ENCODE measurements at places on chromosomes 11 and 22.

DNA sequence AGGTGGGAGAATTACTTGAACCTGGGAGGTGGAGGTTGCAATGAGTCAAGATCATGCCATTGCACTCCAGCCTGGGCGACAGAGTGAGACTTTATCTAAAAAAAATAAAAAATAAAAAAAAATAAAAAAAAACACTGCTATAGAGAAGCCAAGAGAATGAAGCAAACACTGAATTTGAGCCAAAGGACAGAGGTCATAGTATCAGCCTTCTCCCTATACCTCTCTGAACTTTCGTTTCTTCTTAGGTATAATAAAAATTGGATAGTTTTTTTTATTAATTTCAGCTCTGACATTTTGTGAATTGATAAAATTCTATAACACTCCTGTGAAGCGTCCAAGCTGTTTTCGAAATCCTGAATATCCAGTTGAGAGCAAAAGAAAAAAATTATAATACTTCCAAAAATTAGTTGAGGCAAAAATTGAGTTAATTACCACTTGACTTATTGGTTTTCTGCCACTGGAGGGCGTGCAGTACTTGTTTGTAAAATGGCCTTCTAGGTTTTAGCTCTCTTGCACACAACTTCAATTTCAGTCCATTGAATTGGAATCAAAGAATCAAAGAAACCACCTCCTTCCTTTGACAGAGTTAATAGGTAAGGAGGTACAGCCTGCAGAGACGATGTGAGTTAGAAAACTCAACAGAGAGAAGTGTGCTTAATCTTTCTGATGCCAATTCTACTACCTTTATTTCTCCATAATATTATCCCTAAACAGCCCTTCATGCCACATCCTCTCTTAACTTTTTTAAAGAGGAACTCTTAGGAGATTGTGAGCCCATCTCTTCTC, 143.2 kb downstream of the BBOX1 start:
- DNase-seq: peak; percentile 78

GRCh38 chr22:32380991-32381390, 23.3 kb downstream of the RFPL3 start:
- DNase-seq: no peak

- no peak for DNase-seq
Observed at GRCh38 chr22:26404851-26405421, 24.1 kb upstream of the ASPHD2 start.

- DNase-seq: no peak
Observed at GRCh38 chr11:6650980-6651379, 4.6 kb downstream of the DCHS1 start.

DNA sequence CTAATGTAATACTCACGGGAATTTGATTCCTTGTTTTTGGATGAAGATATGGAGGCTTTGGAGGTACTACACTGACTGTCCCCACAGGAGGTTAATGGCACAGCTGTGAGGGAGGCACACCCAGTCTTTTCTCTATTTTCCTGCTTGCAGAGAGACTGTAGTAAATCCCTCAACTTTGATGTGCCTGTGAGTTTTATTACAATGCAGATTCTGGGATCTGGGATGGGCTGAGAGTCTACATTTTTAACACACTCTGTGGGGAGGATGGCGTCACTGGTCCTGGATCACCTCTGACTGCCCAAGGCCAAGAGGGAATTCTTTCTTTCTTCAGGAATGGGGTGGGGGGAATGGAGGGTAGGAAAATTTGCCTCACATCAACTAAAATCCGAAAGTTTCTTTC, 80.2 kb upstream of the NTM start:
- DNase-seq: peak; percentile 27

DNA sequence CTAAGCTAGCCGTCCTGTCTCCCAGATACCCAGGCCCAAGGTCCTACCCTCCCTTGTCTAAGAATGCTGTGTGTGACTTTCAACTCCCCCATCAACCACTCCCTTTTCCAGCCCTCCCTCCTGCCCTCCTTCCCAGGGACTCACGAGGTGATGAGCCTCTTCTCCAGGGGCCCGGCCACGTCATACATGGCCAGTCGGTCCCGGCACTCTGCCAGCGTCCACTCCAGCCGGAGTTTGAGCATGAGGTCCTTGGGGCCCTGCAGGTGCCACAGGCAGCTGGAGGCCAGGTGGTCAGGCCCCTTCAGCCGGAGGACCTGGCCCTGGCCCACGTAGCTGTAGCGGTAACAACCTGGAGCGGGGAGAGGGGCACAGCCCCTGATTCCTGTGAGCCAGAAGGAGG, 20.1 kb downstream of the TMPRSS6 start:
- DNase-seq: no peak

GRCh38 chr22:44893731-44894080, 116.1 kb downstream of the PHF21B start:
- DNase-seq: no peak

DNA sequence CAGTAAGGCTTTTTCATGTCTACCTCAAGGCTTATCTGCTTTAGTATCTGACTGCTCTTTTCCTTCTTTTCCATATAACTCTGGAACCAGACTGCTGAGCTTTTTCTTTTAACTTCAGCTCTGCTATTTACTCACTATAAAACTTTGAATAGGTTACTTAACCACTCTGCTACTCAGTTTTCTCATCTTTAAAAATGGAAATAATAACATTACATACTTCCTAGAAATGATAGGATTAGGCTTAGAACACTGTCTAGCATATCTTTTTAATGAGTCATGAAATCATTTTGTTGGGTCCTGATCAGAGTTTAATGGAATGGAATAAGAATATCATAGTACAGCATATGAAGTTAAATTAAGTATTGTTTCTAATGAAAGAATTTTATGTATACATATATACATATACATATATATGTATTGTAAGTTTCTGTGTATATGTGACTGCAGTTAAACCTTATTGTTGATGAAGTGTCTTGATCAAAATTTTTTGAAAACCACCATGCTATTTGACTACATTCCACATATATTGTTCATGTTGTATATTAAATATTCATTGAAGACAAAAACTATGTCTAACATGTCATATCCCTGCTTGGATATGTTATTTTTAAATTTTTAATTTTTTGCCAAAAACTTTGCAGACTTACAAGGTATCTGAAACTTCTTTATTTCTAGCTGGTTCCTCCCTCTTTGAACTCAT, 120.2 kb downstream of the METTL15 start:
- no peak for DNase-seq

GRCh38 chr11:75283391-75283931, 42.9 kb downstream of the TPBGL start:
- DNase-seq: no peak

- peak; percentile 42 for DNase-seq
Observed at GRCh38 chr22:46001426-46002106, 24.6 kb upstream of the WNT7B start.

All from muscle of back (tissue), 13 donors.